ENCODE measurements at places on chromosomes 6 and 20.

DNA sequence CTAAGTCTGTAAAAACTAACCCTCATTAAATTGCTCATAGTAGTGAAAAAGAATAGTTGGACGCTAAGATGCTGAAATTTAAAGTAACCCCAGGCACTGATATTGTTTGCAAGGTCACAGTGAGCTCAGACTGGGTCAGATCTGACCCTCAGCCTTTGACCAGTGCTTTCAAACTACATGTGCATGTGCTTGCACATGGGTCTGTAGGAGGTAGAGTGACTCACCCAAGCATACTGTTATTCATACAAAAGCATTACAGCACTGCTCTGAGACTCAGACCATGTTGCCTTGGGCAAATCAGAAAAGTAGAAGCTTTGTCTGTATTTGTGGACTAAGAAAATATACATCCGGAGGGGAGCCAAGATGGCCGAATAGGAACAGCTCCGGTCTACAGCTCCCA, 326.4 kb upstream of the MARCKS start:
- no peak for DNase-seq

GRCh38 chr20:3796477-3797225, 541 bp downstream of the CDC25B start:
- DNase-seq, result no peak

- DNase-seq, result peak; percentile 23
Measured at GRCh38 chr6:25223490-25223991, 55.6 kb upstream of the CARMIL1 start.

- no peak for DNase-seq
Measured at GRCh38 chr6:25219216-25219916, 59.8 kb upstream of the CARMIL1 start.

- no peak for DNase-seq
Measured at GRCh38 chr6:136104556-136104955, 145.6 kb downstream of the MTFR2 start.

- no peak for DNase-seq
Measured at GRCh38 chr20:32605167-32605656, 20.1 kb upstream of the NOL4L start.

DNA sequence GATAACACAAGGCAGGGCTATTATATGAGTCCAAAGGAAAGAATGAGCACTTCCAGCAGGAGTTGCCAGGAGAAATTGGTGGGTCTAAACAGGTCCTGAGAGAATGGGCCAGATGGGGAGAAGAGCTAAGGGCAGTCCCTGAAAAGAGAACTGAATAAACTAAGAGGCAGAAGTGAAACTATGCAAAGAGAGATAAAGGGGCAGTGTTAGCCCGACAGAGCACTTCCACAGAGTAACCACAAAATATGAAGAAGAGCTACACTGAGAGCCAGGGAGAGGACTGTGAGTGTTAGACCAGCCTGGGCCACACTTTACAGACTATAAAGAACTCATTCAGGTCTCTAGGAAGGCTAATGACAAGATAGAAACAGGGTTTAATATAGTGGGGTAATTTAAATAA, 43.8 kb downstream of the RALGAPA2 start:
- DNase-seq, result no peak

GRCh38 chr6:118780668-118781067, 113.3 kb upstream of the ASF1A start:
- no peak for DNase-seq

GRCh38 chr6:1868561-1869261, 259.0 kb downstream of the FOXC1 start:
- no peak for DNase-seq

Data from caudate nucleus (tissue), 63 donors.